ENCODE measurements at places on chromosomes 12 and 14.
A peak's percentile ranks its signal among the peaks of the same experiment; 100 is the strongest.

GRCh38 chr12:58504143-58504938 lies 416.0 kb downstream of the LRIG3 start:
- no peak for DNase-seq

GRCh38 chr12:53572134-53572758 lies 53.9 kb downstream of the ATF7 start:
- no peak for DNase-seq

GRCh38 chr12:127083008-127083949 lies 1183.7 kb upstream of the TMEM132C start:
- DNase-seq, result peak; percentile 49

DNA sequence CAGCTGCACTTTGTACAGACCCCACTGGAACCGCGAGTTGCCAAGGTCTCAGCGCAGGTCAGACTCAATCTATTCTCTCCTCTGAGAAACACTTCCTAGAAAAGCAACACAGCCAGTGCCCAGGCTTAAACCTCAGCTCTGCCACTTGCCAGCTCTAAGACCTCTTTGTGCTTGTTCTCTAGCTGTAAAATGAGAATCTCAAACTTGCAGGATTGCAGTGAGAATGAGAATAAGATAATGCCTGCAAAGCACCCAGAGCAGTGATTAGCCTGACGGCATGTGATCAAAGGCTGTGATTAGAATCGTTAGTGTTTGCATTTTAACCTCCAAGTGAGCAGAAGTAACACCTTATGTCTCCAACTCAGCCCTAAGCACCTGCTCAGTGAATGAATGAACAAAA lies 21.3 kb downstream of the ANO2 start:
- DNase-seq, result no peak

DNA sequence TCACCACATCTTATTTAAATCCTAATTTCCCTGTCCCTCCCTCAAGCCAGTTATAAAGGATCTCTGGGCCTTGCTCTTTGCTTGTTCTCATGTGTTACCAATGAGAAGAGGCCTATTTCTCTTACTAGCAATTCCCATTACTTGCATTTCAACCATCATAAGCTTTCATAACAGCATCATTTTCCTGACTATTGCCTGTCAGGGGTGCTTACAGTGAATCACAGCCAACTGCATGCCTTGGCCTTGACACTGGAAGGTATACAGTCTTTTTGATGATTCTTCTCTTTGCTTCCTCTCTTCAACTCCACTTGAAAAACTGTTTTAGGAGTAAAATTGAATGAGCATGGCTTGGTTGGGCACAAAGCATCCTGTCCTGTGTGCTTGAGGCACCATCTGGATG lies 127.0 kb downstream of the NPAS3 start:
- no peak for DNase-seq

DNA sequence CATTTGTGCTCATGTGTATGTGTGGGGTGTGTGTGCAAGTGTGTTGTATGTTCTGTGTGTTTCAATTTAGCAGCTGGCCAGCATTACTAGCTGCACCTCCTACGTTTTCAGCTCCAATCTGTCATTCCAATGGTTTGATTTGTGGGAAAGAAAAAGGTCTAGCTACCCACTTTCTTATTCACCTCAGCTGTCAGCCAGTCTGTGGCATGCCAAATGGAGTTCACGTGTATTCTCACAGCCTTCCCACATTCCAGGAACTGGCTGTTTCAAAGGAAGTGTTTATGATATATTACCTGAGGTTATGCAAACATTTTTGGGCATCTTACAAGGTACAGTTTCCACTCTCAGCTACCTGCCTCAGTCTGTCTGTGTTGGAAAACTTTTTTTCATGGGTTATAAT lies 220.2 kb upstream of the CPNE8 start:
- no peak for DNase-seq
